Lung (tissue), 17 donors: ENCODE measurements at places on chromosomes 13 and 19. TPM values are rescaled to one million over a fixed set of nuclear protein-coding genes. Genes with fewer than 3 reads are reported as not detected.

The MYCBP2 gene
- 87.7 TPM for total RNA-seq

The CGB1 gene
- total RNA-seq: not detected

The MISP3 gene
- 3.5 TPM for total RNA-seq

The CLDND2 gene
- 0.92 TPM for total RNA-seq

The SULT2B1 gene
- total RNA-seq: 10.5 TPM

The SYT5 gene
- 0.40 TPM for total RNA-seq

The SPART gene
- total RNA-seq: 84.7 TPM
